ENCODE measurements at places on chromosomes 7 and 10. TPM values are rescaled to one million over a fixed set of nuclear protein-coding genes. Genes with fewer than 3 reads are reported as not detected.

PTN gene
- total RNA-seq, result not detected

LIPN gene
- total RNA-seq, result not detected

PRLHR gene
- total RNA-seq, result not detected

LRMDA gene
- total RNA-seq, result 3.1 TPM

SOSTDC1 gene
- not detected for total RNA-seq

MSS51 gene
- 0.36 TPM for total RNA-seq

NRP1 gene
- total RNA-seq, result 67.9 TPM

SLK gene
- total RNA-seq, result 23.6 TPM

HOXA6 gene
- total RNA-seq, result 1.6 TPM

NCF1 gene
- 0.13 TPM for total RNA-seq

CALCR gene
- not detected for total RNA-seq

CLDN3 gene
- total RNA-seq, result 3.5 TPM

ATRNL1 gene
- total RNA-seq, result 0.21 TPM

CLDN4 gene
- 6.1 TPM for total RNA-seq

SLC26A5 gene
- total RNA-seq, result not detected

FZD8 gene
- 4.9 TPM for total RNA-seq

MUC12 gene
- total RNA-seq, result 12.5 TPM
